ENCODE measurements at places on chromosomes 6 and 20.

DNA sequence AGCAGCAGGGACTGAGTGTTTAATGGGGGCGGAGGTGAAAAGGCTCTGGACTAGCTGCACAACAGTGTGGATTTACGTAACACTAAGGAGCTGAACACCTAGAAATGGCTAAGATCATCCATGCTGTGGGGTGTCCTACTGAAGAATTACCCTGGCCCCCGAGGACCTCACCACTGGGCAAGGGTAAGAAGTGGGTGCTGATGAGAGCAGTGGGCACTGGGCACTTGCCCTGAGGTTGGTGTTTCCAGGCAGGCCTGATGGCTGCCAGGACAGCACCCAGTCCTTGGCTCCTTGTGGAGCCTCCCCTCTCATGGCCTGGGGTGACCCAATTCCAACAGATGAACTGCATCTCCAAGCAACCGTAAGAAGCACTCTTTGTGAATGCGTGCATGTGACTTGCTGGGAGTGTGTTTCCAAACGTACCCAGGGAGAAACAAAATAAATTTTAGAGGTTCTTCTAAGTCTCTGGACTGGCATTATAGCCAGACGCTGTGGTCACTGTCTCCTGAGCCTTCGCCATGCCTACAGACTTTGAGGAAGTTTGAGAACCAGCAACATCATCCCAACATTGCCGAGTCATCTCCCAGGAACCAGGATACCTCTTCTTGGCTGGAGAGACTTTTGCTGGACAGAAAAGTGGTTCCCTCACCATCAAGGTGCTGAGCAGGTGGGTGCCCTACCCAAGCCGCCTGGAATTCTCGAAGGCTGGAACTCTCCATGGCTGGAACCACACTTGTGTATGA lies 245.9 kb downstream of the ERMARD start:
- no peak for DNase-seq

DNA sequence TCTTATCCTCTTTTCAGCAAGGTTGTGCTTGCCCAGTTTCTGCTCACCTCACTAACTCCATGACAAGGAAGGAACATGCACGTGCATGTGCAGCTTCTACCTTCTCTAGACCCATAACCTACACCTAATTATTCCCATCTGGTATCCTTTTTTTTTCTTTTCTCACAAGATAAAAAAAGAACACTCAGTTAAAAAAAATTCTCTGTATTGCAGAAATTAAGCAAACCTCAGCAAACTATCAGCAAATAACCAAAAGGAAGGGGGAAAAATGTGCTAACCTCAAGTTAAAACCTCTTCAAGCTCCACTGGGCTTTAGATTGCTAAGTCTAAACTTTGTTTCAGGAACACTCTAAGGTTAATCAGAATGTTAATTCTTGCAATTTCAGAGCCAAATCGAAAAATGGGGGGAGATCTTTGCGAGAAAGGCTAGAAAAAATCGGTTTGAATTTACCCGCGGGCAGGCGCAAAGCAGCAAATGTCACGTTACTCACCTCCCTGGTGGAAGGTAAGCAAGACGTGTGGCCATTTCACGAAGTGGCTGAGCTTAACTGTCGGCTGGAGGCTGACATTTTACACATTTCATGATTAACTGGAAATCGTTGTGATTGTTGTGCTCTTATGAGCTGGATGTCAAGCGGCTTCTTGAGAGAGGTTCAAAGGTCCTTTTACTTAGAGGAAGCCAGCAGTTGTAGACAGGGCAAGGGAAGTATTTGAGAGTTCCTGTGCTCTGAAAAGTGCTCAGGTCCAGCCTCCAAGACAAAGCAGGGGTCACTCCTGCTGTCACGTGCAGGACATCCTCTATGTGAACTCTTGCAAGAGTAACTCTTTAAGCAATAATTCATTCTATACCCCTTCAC lies 19.1 kb downstream of the TFAP2B start:
- no peak for DNase-seq

GRCh38 chr6:163646866-163647265 lies 232.3 kb downstream of the QKI start:
- no peak for DNase-seq

- DNase-seq = peak; percentile 76
Observed at GRCh38 chr20:43691928-43692524, 25.1 kb downstream of the MYBL2 start.

DNA sequence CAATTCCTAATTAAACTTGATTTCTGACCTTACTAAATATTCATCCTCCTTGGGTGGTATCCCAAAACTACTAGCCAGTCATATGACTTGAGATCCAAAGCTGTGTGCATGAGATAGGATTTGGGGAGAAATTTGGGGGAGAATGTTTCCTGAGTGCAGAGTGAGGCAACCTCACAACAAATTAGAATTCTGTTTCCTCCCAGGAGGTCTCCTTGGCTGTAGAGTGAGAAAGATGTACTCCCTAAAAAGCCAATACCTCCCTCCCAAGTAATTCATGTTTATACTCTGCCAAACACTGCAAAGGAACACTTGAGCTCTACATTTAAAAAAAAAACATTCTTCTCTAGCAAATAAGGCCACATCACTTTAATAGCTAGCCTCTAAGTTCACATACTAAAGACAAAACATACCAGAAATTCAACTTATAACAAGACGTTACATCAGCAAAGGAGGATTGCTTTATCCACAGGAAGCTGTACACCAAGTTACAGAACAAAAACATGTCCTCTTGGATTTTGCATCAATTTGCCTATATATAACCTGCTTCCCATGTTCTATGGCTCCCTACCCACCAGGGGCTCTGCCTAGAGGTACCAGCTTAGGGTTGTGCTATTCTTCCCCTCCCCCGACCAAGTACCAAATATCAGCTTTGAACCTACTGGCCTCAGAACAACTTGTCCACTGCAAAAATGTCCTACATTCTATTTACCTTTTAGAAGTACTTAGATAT lies 15.4 kb upstream of the TMEM30A start:
- DNase-seq = no peak

GRCh38 chr6:100100776-100101175 lies 106.8 kb upstream of the MCHR2 start:
- DNase-seq = no peak
